ENCODE measurements at places on chromosomes 7 and 10.

GRCh38 chr10:97850446-97850845 lies 803 bp downstream of the GOLGA7B start:
- DNase-seq: no peak

DNA sequence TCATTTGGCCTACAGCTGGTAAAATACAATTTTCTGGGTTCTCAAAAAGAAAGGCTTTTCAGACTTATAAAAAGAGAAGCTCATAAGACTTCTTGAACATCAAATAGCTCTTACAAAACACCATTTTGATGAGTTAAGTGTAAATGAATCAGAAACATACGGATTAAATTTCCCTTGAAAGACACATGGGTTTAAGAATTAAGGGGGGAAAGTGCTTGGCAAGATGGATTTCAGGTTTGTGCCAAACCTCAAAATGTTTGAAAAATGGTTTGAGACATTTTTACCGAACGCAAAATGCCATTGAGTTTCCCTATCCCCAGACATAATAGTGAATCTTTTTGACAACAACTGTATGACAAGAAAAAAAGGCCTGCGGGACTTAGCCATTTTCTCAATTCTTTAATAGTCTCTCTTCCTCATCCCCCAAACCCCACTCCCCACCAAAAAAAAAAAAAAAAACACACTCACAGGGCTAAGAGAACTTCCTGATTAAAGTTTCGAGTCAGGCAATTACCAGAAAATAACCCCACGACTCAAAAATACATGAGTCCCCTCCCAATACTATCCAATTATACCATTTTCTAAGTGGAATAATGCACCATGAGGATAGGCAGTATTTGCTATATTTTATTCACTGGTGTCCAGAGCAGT lies 260.1 kb downstream of the TRIL start:
- DNase-seq: no peak

DNA sequence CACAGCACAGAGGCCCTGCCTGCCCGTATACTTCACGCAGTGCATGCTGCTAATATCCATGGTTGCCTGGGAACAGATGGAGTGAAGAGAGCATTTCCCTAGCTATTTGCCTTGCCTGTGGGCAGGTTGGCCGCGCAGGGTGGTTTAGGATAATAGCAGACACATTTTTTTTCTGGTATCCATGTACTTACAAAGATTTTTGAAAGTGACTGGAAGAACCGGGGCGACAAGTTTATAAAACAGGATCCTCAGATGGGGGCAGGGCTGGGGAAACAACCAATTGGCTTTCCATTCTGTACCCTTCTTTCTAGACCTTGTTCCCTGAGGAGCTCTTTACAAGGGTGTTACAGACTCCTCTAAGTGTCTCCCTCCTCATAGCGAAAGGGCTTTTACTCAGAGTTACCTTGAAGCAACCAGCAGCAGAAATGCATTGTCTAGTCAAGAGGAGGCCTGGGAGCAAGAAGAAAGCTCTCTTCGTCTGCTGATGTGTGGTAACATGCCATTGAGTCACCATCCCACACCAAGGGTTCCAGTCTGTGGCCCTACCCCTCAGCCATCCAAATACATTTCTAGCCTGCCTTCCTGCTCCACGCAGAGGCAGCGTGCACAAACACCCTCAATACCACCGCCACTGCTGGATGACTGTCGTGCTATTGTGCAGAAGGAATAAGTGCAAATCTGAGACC lies 31.5 kb downstream of the MTURN start:
- no peak for DNase-seq

DNA sequence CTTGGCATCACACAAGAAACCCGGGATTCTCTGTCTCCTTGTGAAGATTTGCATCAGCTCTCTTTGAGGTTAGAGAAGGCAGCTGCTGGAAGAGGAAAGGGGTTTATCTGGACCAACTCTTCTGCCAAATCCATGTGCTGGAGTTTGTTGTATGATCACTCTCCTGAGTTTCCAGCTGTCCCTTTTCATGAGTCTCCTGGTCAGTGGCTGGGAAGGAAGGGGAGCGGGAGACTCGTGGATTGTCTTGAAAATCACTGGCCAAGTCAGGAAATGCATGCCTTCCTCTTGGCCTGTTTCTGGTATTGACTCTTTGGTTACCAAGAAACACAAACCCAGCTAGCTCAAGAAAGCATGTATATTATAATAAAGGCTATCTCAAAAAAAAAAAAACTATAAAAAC lies 38.8 kb downstream of the TACR2 start:
- no peak for DNase-seq

DNA sequence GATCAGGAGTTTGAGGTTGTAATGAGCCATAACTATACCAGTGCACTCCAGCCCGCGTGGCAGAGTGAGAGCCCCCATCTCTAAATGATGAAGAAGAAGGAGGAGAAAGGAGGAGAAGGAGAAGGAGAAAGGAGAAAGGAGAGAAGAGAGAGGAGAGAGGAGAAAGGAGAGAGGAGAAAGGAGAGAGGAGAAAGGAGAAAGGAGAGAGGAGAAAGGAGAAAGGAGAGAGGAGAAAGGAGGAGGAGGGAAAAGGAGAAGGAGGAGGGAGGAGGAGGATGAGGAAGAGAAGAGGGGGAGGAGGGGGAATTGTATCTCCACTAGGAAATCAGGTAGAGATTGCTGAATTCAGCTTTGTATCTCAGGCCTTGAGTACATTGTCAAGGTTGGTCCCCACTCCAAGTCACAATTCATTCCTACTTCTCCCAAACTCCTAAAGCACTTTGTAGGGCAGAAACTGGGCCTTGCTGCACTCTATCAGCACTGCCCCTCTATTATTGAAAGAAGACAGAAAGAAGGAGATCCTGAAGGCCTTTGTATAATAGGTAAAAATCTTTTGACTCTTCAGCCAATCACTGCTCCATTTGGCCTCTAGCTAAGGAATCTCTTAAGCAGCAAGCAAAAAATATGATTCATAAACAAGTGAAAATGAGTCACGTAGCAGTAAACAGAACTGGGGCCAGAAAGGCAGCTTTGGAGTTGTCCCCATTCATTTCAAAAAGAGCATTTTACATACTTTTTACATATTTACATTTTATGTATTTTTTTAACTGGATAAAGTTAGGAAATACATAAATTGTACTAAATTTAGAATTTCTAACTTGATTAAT lies 178.0 kb downstream of the IMMP2L start:
- DNase-seq: no peak

DNA sequence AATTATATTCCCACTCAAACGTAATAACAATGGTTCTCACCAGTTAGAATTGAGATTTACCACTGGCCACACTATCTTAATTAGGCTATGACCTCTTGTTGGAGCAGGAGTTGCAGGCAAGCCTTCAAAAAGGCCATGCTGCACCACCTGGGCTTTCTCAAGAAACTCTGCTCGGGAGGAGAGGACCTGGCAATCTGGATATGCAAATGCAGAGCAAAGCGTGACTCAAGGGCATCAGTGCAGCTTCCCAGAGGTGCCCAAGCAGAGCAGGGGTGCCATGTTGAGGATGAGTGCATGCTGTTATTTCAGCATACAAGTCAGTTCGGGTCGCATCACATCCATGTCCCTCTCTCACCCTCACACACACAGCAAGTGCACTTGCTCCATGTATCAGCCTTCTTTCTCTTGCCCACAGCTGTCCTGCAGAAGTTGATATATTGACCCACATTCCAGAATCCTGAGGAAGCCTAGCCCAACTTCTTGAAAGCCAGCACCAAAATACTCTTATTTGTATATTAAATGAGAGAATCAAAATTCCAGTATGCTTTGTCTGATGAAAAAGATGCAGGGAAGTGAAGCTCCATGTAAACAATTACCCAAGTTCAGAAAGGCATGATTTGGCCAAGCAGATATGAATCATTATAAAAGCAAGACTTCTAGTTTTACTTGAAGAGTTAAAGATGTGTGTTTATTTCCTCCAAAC lies 55.7 kb upstream of the IL6 start:
- no peak for DNase-seq

- no peak for DNase-seq
Observed at GRCh38 chr7:24477398-24478136, 95.7 kb upstream of the PALS2 start.

DNA sequence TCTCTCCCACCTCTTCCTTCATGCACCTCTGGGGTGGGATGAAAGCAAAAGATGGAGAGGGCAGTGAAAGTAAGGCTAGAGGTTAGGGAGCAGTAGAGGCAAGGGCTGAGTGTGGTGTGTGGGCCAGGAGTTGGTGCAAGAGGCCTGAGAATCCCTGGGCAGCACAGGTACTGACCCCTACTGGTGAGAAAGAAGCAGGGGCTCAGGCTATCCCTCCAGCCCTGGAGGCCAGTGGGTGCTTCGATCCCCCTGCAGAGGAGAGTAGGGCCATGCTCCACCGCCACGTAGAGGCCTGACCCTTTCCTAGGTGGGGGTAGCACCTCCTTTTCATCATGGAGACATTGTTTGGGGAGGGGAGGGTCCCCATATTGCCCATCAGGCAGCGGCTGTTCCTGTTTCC lies 9.8 kb downstream of the CDHR1 start:
- DNase-seq: no peak

DNA sequence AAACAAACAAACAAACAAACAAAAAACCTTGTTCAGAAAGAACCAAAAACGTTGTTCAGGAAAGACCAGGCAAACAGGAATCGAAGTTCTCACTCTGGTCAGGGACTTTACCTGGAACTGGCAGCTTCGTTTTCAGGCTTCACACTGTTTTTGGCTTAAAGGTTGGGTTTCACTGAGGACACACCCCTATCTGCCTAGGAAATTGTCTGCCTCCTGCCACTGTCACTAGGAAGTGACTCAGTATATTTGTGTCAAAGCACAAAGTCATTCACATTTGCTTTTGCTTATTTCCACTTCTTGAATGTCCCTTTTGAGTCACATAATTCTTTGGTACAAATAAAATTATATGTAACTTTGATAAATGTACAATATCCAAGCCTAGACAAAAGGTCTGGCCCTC lies 37.9 kb downstream of the PNLIPRP3 start:
- no peak for DNase-seq

GRCh38 chr10:123429706-123430221 lies 236.4 kb upstream of the GPR26 start:
- no peak for DNase-seq

DNA sequence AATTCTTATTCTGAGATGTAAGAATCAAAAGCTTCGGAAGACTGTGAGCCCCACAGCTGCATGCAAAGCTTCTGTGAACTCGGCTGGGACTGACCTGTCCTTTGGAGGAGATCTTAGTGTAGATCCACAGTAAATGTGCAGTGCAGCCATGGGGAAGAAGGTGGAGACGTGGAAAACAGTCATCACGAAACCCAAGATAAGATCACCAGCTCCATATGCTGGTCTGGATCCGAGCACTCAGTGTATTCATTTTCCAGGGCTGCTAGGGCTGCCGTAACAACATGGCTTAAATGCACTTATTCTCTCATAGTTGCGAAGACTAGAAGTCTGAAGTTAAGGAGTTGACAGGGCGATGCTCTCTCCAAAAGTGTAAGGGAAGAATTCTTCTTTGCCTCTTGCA lies 143.0 kb upstream of the TCF7L2 start:
- DNase-seq: no peak

DNA sequence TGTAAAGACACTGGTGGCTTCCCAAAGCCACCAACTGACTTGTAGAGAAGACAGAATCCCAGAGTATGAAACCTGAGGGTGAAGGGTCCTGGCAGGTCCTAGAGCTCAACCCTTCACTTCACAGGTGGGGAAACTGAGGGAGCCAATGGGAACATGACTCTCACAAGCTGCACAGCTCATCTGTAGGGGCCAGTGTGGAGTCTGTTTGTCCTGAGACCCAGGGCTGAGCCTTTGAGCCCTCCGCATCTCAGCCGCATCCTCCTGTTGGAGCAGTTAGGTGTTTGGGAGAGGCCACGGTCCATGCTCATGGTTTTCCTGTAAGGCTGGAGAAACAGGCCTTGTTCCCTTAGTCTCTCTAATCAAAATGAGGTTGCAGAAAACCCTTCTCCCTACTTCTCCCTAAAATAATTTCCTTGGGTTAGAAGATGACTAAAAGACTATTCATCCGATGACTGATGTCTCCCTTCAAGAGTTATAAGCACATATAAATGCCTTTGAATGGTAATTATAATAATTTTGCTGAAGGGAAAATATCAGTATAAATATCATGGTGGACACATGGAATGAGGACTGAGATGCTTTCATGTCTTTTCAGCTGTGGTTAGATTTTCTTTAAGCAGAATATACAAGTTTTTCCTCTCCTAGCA lies 10.3 kb downstream of the HTRA1 start:
- no peak for DNase-seq

DNA sequence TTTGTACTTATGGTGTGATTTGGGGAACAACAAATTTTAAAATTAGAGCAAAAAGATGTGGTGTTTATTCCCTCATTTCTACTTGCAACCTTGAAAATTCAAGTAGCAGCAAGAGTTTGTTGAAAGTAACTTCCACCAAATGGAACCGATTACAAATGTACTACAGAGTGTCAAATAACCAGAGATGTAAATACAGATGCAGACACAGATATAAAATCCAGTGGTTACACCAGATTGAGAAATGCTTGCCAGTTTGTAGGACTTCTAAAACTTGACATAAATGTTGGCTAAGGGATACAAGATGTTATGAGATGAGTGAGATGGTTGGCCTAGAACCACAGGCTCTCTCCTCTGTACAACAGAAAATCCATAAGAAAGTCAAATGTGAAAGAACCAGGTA lies 162.1 kb downstream of the DIP2C start:
- no peak for DNase-seq

GRCh38 chr10:52442576-52442975 lies 128.5 kb downstream of the DKK1 start:
- no peak for DNase-seq

- peak; percentile 29 for DNase-seq
Observed at GRCh38 chr7:48154792-48155413, 16.4 kb upstream of the ABCA13 start.

GRCh38 chr10:53841483-53842145 lies 959.4 kb downstream of the PCDH15 start:
- no peak for DNase-seq

GRCh38 chr10:93346694-93347093 lies 135.4 kb downstream of the MYOF start:
- no peak for DNase-seq

DNA sequence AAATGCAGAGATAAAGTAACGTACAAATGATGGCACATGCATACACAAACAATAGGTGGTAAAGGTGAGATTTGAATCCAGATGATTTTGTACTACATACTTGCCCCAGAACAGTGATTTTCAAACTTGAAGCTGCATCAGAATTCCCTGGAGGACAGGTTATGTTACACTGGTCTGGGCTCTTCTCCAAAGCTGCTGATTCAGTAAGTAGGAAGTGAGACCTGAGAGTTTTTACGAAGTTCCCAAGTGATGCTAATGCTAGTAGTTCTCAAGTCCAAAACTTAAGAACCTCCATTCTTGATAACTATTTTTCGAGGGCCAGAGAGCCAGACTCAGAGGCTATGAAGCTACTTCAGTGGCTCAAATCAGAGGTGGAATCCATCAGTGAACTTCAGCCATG lies 159.0 kb upstream of the POM121L12 start:
- DNase-seq: no peak

- no peak for DNase-seq
Observed at GRCh38 chr7:50213622-50214017, 90.9 kb upstream of the IKZF1 start.

Measured in activated CD4-positive, alpha-beta T cell treated with anti-CD3 and anti-CD28 coated beads, Interleukin-2, amount 50 U/mL, for 1 hour (primary cell).